ENCODE measurements at places on chromosomes 12 and 14. TPM values are rescaled to one million over a fixed set of nuclear protein-coding genes. Genes with fewer than 3 reads are reported as not detected.

DNA sequence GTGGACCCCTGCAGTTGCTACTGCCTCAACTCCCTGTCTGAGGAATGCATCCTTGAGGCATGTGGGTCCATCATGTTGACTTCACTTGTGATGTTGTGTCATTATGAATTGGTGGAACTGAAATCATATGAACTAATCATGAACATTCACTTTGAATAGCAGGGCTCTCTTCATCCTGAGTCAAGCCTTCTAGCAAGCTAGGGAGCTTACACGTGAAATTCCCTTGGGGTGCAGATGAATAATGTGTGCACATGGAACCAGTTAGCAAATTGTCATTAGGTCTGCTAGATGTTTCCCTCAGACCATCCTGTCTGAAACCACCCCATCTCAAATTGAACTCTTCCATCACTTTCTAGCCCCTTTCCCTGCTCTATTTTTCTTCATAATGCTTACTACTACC lies 3.6 kb downstream of the COQ6 start:
- no peak for DNase-seq

OR6J1 gene
- not detected for total RNA-seq

DNA sequence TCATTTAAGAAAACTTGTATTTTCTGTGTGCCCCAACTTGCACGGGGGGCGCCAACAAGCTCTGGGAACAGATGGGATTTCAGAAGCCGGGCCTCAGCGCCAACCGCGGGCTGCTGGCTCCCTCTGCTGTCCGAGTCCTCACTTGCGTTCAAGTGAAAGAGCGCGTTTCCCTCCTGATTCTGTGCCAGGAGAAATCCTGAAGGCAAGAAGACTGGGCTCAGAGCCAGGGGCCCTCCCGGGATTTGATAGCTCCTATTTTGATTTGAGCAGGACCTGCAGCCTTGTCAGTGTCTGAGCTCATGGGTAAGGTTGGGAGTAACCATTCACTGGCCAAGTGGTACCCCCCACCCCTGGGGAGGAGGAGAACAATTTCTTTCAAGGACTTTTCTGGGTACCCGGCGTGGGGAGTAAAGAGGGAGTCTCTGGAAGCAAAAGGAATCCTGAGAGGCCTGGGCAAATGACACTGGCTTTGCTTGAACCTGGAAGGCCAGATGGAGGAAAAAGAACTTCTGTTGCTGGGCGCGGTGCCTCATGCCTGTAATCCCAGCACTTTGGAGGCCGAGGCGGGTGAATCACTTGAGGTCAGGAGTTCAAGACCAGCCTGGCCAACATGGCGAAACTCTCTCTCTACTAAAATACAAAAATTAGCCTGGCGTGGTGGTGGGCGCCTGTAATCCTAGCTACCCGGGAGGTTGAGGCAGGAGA lies 179.0 kb upstream of the RGS6 start:
- DNase-seq, result peak; percentile 87

- no peak for DNase-seq
Measured at GRCh38 chr12:823028-823698, 70.8 kb downstream of the WNK1 start.

- DNase-seq, result no peak
Measured at GRCh38 chr14:26124896-26125438, 472.9 kb downstream of the NOVA1 start.

GRCh38 chr12:104825408-104825807 lies 132.7 kb downstream of the SLC41A2 start:
- DNase-seq, result no peak
